ENCODE measurements at places on chromosomes 7 and 10.

- no peak for DNase-seq
Observed at GRCh38 chr7:112699725-112700513, 90.3 kb downstream of the TMEM168 start.

DNA sequence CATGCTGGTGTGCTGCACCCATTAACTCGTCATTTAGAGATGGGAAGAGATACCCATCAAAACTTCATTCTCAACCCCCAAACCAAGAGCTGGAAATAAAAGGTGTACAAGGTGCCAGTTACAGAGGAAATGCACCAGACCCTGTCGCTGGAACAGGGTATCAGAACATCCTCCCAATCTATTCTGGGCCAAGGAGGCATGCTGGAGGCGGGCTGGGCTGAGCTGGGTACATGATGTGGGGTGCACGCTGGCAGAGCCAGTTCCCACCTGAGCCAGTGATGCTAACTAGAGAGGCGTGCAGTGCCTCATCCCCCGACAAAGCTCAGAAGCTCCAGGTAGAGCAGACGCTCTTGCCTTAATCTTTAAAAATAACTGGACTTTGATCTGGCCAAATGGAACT is 70.1 kb downstream of the NPSR1 start:
- DNase-seq = no peak

GRCh38 chr10:818526-819220 is 112.8 kb downstream of the LARP4B start:
- DNase-seq = no peak

GRCh38 chr10:69180525-69181204 is 631 bp downstream of the SUPV3L1 start:
- no peak for DNase-seq

GRCh38 chr10:119518176-119518575 is 24.3 kb downstream of the RGS10 start:
- DNase-seq = no peak

GRCh38 chr7:55120501-55121198 is 101.8 kb downstream of the EGFR start:
- DNase-seq = no peak

- DNase-seq = no peak
Observed at GRCh38 chr7:69577221-69577620, 21.1 kb upstream of the AUTS2 start.

- no peak for DNase-seq
Observed at GRCh38 chr7:149884016-149884415, 10.2 kb downstream of the ATP6V0E2 start.
